Activated T-helper 2 cell treated with anti-CD3 and anti-CD28 coated beads, Interferon-gamma antibody, Interleukin-2, Interleukin-4, amounts not matched to agents 10 μg/mL and 5 μg/mL and 100 μg/mL, durations not matched to agents 14 hours and 24 hours and 36 hours (primary cell): ENCODE measurements at places on chromosomes 11 and 22. TPM values are rescaled to one million over a fixed set of nuclear protein-coding genes. Genes with fewer than 3 reads are reported as not detected.
A peak's percentile ranks its signal among the peaks of the same experiment; 100 is the strongest.

The JRKL gene
- total RNA-seq, result 11.8 and 12.9 TPM in 2 replicates

The FAM76B gene
- 46.6 and 49.7 TPM in 2 replicates for total RNA-seq

The CHADL gene
- 0.11 and 0.62 TPM in 2 replicates for total RNA-seq

The GRIK4 gene
- not detected in 2 replicates for total RNA-seq

The IFT27 gene
- total RNA-seq, result 30.0 and 34.7 TPM in 2 replicates

The ARHGAP42 gene
- 0.16 TPM in 2 replicates for total RNA-seq

The CTTN gene
- 33.4 and 34.9 TPM in 2 replicates for total RNA-seq

GRCh38 chr11:78313181-78313795 lies 104.3 kb downstream of the GAB2 start:
- no peaks in the 10 kb centered on the region for H3K27me3 ChIP-seq
- no peak for DNase-seq
- H3K36me3 ChIP-seq, result peaks cover 39% of the 10 kb centered on the region
- H3K27ac ChIP-seq, result peak overlapping the region; percentile 79
- H3K4me3 ChIP-seq, result no peak overlapping the region

- no peaks in the 10 kb centered on the region for H3K27me3 ChIP-seq
- H3K4me1 ChIP-seq, result peaks cover 2% of the 10 kb centered on the region
- H3K4me3 ChIP-seq, result no peak overlapping the region
- H3K27ac ChIP-seq, result no peak overlapping the region
- DNase-seq, result peak; percentile 47
Measured at GRCh38 chr22:26756675-26757293, 99.4 kb downstream of the MIAT start.

- DNase-seq, result no peak
- H3K4me3 ChIP-seq, result no peak overlapping the region
- H3K4me1 ChIP-seq, result no peaks in the 10 kb centered on the region
- H3K36me3 ChIP-seq, result no peaks in the 10 kb centered on the region
Measured at GRCh38 chr11:132206993-132207392, 836.6 kb downstream of the NTM start.

DNA sequence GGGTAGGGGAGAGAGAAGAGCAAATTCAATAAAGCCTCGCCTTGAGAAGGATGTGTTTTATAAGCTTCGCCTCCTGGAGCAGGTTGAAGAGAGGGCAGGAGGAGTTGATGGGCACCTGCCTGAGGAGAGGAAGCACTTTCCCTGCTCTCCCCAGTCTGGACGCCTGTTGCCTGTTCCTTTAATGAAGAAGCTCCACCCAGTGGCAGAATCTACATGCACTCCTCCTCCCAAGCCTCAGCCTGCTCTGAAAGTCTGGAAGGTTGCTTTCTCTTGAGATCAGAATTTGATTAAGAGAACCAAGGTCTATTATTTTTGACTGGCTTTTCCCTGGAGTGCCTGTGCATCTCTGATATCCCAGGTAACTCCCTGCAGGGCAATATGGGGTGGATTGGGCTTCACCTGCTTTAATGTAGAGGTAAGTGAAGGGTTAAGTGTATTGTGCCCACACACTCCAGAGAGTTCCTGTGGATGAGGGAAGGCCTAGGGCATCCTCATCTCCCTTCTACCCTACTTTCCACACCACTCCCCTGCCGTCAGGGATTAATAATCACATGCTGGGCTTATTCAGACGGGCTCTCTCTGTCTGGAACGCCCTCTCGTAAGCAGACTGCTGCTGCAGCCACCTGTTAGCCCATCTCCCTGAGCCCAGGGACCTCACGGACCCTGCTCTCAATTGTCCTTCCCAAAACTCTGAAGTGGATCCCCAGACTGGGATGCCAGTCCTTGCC lies 22.3 kb downstream of the NTM start:
- H3K27ac ChIP-seq, result no peak overlapping the region
- no peak for DNase-seq
- H3K36me3 ChIP-seq, result no peaks in the 10 kb centered on the region
- H3K27me3 ChIP-seq, result no peaks in the 10 kb centered on the region
- no peaks in the 10 kb centered on the region for H3K4me1 ChIP-seq

DNA sequence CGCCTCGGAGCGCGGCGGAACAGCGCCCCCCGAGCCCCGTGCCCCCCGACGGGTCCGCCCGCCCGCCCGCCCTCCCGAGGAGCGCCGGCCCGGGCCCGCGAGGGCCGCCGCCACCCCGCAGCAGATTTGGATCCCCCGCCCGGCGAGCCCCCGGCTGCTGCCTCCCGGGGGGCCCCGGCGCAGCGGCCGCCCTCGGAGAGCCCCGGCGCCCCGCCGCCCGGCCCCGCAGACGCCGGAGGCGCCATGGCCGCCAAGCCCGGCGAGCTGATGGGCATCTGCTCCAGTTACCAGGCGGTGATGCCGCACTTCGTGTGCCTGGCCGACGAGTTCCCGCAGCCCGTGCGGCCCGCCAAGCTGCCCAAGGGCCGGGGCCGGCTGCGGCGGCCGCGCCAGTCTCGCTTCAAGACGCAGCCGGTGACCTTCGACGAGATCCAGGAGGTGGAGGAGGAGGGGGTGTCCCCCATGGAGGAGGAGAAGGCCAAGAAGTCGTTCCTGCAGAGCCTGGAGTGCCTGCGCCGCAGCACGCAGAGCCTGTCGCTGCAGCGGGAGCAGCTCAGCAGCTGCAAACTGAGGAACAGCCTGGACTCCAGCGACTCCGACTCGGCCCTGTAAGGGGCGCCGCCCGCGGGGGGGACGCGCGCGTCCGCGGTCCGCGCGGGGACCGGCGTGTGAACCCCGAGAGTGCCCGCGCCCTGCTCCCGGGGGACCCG lies 380 bp downstream of the C11orf96 start:
- no peak for DNase-seq
- H3K4me1 ChIP-seq, result peaks cover 13% of the 10 kb centered on the region
- H3K4me3 ChIP-seq, result peak overlapping the region; percentile 58
- H3K36me3 ChIP-seq, result peaks cover 3% of the 10 kb centered on the region

DNA sequence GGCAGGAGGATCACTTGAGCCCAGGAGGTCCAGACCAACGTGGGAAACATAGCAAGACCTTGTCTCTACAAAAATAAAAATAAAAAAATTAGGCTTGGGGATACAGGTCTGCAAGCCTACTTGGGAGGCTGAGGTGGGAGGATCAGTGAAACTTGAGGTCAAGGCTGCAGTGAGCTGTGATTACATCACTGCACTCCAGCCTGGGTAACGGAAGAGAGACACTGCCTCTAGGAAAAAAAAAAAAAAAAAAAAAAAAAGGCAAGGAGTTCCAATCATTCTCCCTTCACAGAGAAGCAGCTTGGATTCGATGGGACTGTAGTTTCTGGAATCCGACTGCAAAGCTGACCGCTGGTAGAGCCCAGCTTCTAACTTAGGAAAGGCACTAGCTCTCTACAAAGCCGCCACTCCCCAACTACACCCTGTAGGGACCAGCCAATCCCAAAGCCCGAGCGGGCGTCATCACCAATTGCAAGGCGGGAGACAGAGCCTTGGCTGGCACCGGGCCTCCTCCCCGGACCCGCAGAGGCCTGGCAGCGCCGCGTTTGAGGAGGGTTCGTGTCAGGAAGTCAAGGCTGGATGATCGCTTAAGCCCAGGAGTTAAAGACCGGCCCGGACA lies 716 bp upstream of the DDB2 start:
- peaks cover 28% of the 10 kb centered on the region for H3K4me1 ChIP-seq
- DNase-seq, result peak; percentile 79
- H3K4me3 ChIP-seq, result peak overlapping the region; percentile 95
- no peaks in the 10 kb centered on the region for H3K27me3 ChIP-seq
- peak overlapping the region; percentile 100 for H3K27ac ChIP-seq

- H3K4me3 ChIP-seq, result no peak overlapping the region
- DNase-seq, result no peak
- H3K27me3 ChIP-seq, result peaks cover 2% of the 10 kb centered on the region
- peaks cover 3% of the 10 kb centered on the region for H3K4me1 ChIP-seq
Measured at GRCh38 chr22:44698531-44699421, 3.2 kb upstream of the PRR5 start.

DNA sequence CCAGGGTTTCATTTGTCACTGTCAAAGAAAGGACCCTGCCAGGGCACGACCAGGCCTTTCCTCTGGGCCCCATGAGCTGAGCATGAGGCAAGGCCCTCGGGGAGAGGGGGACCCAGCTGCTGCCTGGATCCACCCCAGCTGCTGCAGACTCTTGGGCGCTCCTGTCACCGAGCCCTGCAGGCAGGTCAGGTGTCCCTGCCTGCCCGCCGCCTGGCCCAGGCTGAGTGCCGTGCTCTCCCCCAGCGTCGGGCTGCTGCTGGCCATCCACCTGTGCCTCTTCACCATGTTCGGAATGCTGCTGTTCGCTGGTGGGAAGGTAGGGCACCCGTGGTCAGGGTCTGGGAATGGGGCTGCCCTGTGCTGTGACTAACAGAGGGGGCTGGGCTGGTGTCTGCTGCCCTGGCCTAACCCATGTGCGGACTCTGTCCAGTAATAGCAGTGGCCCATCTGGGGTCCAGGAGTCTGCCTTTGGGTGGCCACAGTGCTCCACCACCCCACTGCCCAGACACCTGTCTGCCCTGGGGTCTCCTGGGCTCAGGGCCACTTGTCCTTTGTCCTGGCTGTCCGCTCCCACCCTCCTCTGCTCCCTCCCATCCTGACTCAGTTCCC lies 15.0 kb downstream of the TPCN2 start:
- no peak for DNase-seq
- H3K27me3 ChIP-seq, result no peaks in the 10 kb centered on the region
- no peak overlapping the region for H3K4me3 ChIP-seq
- H3K27ac ChIP-seq, result no peak overlapping the region

DNA sequence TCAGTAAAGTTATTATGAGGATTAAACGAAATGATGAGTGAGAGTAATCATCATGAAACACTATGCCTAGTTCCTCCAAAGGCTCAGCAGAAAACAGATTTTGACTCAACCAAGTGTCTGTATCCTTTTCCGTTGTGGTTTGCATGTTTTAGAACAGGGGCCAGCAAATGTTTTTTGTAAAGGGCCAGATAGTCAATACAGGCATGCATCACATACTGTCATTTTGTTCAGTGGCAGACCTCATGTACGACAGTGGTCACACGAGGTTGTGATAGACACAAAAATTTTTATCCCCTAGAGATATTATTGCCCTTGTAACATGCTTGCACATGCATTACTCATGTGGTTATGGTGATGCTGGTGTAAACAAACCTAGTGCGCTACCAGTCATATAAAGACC lies 81.9 kb upstream of the SLC25A18 start:
- no peak overlapping the region for H3K27ac ChIP-seq
- no peaks in the 10 kb centered on the region for H3K4me1 ChIP-seq
- DNase-seq, result no peak

DNA sequence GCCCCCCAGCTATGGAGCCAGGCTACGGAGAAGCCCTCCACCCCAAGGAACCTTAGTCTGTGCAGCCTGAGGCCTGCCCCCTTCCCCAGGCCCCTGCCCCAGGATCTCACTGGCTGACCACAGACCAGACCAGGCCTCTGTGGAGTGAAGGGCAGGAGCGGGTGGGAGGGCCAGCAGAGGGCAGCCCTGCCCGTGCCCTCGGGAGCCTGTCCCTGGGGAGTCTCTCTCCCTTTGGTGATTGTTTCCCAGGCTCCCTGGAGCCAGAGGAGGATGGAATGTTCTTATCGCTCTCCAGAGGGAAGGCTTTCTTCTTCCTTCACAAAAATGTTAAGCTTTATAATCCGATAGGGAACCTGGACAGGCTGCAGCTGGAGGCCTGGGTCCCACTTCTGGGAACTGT lies 455.3 kb downstream of the SOX6 start:
- no peak overlapping the region for H3K4me3 ChIP-seq
- H3K4me1 ChIP-seq, result no peaks in the 10 kb centered on the region
- DNase-seq, result no peak
- no peaks in the 10 kb centered on the region for H3K36me3 ChIP-seq
- H3K27ac ChIP-seq, result no peak overlapping the region
